ENCODE measurements at places on chromosomes 12 and 14.

GRCh38 chr12:45695035-45695434, 34.5 kb upstream of the ARID2 start:
- no peak for DNase-seq

DNA sequence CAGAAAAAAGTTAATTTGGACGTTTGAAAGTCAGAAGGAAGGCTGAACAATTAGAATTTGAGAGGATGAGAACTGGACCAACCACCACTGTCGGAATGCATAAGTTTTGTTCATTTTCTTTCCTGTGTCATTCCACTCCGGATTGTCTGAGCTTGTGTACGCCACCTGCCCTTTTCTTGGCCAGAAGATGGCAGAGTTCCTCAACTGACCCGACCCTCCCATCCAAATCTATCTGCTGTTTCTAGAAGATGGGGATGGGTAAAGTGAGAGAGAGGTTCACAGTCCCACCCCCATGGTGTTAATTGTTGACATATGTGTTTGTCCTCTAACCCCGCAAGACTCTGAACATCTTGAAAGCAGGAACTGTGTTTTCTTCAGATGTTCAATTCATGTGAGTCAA, 388.0 kb downstream of the VRK1 start:
- no peak for DNase-seq

DNA sequence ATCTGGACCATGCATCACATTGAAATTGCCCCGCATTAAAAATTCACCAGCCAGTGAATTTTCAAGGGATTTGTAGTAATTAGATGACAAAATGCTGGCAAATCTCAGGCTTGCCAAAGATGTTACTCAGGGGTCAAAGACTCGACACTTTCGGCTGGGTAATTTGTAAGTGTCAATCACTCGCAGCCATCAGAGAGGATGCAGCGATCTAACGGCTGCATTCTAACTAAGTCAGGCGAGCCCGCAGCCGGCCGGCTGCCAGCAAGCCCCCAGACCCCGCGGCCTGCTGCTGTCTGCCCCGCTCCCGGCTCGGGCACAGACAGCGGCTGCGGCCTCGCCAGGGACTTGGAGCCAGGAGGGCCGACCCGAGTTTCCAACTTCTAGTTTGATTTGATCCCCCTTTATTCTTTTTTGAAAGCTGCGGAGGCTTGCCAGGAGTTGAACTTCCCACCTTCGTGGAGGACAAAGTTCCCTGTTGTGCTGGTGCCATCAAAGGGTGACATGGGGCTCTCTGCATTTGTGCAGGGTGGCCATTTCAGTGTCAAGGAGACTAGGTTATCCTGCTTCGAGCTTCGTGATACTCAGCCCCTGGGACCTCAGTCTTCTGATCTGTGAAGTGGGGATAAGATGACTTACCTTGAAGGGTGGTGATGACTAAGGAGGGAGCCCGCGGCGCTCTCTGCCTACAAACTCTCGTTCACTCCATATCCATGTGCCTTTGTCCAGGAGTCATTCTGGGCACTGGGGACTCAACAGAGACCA, 169.9 kb downstream of the RBM19 start:
- DNase-seq, result no peak

GRCh38 chr12:112841906-112842305, 50.4 kb downstream of the RPH3A start:
- no peak for DNase-seq

- DNase-seq, result no peak
These were observed 8.9 kb downstream of the KRT4 start for GRCh38 chr12:52805000-52805399.

DNA sequence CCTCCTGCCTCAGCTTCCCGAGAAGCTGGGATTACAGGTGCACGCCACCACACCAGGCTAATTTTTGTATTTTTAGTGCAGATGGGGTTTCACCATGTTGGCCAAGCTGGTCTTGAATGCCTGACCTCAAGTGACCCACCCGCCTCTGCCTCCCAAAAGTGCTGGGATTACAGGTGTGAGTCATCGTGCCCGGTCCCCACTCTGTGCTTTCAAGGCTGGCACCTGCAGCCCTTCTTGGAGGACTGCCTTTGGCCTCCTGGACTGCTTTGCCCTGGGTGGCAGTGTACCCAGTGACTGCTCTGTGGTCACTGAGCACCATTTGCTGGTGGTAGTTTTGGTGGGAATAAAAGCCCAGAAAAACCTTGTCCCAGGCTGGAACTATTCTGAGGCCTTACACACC, 12.6 kb downstream of the DHRS1 start:
- no peak for DNase-seq

- no peak for DNase-seq
These were observed 132.4 kb upstream of the PZP start for GRCh38 chr12:9340422-9341259.

DNA sequence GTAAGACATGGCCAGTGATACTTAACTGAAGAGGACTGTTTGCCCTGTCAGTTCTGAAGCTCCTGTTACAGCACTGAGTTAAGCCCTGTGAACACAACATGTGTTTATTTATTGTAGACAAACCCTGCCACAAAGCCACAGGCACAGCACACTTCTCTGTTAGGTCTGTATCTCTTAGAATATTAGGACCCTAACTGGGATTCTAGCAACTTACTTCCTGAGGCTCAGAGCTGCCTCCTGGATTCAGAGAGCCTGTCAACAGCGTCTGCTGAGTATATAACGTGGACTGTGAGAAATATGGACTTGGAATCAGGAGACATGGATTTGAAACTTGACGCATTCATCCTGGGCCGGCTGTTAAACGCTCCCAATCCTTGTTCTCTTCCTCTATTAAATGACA, 135.0 kb upstream of the HIF1A start:
- DNase-seq, result no peak

DNA sequence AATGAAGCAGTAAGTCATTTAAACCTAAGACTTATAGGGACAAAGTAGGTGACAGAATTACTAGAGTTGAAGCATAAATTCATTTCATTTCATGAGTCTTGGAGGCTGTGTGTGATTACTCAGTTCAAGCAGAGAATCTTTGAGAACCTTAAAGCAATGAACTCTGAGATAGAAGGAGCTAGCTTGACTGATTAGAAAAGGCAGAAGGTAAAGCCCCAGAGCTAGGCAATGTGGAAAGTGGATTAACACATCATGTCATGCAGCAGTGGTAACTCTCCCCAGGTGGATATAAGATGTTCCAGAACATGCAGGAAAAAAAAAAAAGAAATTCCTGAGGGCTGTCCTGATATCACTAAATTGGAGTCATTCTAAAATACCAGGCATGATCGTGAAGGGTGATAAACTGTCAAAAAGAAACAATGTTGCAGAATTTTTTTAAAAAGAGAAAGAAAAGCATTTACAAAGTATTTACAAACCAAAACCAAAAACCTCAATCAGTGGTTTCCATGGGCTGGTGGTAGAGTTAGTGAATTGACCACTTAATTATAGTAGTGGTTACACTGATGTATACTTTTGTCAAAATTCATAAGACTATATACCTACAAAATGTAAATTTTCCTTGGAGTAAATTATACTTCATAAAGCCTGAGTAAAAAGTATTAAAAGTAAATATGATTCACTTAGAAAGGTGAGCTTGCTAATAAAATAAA, 12.7 kb upstream of the SLC16A7 start:
- no peak for DNase-seq

GRCh38 chr14:75769047-75769685, 108.1 kb downstream of the TTLL5 start:
- DNase-seq, result no peak

GRCh38 chr14:99009871-99010270, 262.1 kb downstream of the BCL11B start:
- no peak for DNase-seq

DNA sequence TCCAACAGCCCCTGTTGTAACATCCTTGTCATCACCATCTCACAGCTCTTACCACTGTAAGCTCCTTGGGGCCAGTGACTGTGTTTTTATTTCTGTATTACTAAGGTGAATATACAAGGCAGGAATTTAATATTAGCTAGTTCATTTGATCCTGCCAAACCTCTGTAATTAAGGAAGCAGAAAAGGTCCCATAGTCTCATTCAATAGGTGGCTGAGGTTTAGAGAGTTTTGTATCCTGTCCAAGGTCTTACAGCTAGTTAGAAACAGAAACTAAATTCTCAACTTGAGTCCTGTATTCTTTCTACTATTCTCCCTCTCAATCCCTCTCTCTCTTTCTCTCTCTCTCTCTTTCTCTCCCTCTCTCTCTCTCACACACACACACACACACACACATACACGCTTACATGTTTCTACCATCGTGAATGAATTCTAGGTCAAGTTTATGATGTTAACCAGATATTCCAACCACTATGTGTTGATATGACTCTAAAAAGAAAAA, 543 bp upstream of the GLIPR1 start:
- no peak for DNase-seq

DNA sequence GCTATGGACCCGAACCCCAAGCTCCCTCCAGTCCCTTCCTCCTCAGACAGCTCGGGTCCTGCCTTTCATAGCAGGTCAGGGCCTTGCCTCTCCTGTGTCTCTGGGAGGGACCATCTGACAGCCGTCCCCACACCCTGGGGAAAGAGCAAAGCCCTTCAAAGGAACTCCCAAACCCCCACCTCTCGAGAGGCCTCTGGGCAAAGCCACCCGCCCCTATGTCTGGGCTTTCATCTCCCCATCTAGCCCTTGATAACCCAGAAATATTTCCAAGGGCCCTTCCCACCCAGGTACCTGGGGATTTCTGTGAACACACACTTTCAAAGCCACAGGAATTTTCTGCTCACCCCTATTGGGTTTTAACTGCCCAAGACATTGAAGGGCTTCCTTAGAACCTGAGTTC, 32.1 kb downstream of the SNRNP35 start:
- DNase-seq, result no peak

DNA sequence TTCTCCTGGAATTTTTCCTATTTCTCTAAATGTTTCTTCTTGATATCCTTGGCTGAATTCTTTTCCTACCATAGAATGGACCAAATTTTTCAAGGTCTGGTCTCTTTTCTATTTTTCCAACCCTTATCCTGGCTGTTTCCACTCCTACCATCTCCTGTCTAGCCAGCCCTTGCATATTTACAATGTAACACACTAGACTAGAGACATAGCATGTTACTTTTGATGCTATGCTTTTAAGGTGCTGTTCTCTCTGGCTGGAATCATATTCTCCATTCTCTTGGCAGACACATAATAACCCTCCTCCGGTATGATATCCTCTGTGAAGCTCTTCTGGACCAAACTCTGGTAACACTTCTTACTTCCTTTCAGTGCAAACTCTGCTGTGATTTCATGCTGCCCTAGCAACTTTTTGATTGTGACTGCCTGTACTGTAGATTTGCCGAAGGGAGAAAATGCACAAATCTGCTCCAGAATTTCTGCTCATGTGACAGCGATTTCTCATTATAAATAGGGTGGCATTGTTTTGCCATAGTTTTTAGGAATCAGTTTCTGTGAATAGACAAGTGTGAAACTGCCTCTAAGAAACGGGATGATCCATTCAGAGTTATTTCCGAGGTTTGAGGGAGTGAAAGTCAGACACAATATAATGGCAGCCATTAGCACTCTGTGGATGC, 284.4 kb downstream of the MDGA2 start:
- DNase-seq, result no peak

DNA sequence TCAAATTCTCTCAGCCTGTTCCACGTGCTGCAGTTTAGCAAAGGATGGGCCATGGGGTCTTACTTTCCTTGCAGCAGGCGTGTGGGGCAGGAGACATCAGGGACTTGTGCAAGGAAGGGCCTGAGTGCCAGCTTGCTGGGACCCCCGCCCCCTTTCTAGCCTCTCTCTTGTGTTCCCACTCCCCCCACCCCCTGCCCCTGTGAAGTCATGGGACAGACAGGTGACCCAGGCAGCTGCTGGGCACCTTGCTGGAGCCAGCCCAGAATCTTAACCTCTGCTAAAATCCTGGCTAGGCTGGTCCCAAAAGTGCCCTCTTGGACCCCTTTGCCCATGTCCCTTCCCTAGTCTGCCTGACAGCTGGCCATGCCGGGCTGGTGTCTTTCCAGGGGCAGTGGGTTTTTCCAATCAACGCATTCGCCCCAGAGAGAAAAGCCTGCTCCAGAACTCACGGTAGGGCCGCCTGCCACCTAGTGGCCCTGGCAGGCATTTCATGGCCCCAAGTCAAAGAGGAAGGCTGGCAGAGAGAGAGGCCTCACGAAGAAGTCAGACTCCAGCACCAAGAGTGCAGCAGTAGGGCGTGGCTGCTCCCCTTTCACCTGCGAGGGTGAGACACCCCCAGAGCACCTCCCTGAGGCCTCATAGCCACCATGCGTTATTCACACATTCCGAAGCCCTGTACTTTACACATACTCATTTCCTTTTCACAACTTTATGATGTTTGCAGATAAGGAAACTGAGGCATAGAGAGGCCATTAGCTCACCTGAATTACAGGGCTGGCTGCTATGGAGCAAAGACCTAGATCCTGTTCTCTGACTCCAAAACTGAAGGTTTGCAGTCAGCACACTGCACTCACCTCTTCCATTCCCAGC, 67.4 kb downstream of the LGMN start:
- no peak for DNase-seq

GRCh38 chr12:41264281-41264680, 76.2 kb downstream of the PDZRN4 start:
- DNase-seq, result no peak

DNA sequence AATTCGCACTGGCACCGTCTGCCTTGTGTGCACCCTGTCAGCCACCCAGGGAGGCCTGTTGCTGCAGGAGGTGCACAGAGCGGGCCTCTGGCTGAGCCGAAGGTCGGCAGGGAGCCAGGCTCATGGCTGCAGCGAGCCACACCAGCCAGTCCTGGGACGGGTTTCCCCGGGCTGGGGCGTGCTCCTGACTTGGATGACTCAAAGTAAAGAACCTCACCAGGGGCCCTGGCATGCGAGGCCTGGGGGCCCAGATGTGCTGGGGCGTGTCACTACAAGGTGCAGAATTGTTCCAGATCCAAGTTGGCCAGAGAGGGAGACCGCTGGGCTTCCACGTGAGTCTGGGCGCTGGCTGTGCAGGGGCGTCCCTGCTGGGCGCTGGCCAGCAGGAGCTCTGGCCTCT, 34.5 kb downstream of the FBRSL1 start:
- DNase-seq, result no peak

DNA sequence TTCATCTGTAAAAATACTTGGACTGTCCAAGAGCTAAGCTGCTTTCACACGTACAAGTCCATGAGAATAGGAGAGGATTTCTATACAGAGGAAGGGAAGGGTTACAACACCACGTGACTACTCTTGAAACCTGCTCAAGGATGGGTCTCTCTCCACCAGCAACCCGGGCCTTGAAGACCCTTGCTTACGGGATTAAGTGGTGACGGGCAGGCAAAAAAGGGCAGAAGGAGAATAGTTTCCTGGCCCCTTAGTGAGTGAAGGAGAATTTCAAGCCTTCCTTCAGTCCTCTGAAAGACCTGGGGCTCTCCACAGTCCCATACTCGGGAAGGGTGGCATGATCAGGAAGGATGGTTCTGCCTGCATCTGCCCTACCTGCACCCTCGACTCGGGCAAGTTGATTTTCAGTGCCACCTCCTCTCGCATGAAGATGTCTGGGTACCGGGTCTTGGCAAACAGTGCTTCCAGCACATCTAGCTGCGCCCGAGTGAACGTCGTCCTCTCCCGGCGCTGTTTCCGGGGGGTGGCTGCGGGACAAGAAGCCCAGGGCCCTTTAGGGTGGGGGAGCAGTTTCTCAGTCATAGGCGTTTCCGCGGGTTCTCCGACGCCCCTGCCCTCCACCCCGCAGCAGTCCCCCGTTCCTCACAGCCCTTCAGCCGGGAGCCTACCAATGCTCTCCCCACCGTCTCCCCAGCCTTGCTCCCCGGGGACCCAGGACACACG, 6.3 kb downstream of the OTX2 start:
- no peak for DNase-seq

- DNase-seq, result no peak
These were observed 28.3 kb downstream of the VDR start for GRCh38 chr12:47876440-47876960.

All from GM12864 (cell line).